Activated T-cell treated with anti-CD3 and anti-CD28 coated beads for 4 hours (primary cell): ENCODE measurements at places on chromosomes 2 and 18.

DNA sequence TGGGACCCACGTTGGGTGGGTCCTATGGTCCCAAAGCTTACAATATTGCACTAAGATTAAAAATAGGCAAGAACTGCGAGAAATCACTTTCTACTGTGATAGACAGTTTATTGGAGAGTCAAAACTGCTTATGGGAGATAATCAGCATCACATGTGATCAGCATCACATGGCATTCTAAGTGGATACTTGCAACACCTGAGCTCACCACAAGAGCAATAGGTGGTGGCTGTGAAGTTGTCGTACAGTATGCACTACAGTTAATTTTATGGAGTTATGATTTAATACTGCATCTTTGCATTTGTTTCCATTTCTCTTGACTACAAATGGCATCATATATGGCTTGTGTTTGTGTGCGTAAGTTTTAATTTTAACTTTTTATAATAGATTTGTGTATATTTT lies 11.6 kb downstream of the PNO1 start:
- DNase-seq: no peak

GRCh38 chr18:51668101-51668500 lies 470.6 kb upstream of the MEX3C start:
- DNase-seq: peak; percentile 2

GRCh38 chr2:82411071-82411470 lies 2048.0 kb downstream of the SUCLG1 start:
- DNase-seq: no peak

DNA sequence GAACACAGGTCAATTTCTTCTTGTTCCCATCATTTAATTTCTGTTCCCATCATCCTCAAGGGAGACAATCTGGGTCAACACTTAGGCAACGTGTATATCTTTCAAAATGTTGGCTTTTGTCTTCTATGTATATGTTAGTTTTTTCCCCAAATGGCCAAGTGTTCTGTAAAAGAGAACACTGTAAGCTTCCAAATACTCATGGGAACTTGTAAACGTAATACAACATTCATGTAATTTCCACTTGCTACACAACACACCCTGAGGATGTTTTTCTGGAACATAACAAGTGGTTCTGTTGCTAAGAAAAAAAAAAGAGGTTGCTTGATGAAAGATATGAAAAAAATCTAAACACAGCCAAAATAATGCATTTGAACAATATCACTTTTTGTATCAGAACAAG lies 149.1 kb downstream of the ATAD2B start:
- DNase-seq: no peak

- no peak for DNase-seq
Measured at GRCh38 chr18:27707201-27707600, 469.7 kb downstream of the CDH2 start.

GRCh38 chr2:236965021-236965840 lies 120.5 kb upstream of the COPS8 start:
- DNase-seq: no peak

- no peak for DNase-seq
Measured at GRCh38 chr2:65554765-65555591, 122.6 kb upstream of the SPRED2 start.

DNA sequence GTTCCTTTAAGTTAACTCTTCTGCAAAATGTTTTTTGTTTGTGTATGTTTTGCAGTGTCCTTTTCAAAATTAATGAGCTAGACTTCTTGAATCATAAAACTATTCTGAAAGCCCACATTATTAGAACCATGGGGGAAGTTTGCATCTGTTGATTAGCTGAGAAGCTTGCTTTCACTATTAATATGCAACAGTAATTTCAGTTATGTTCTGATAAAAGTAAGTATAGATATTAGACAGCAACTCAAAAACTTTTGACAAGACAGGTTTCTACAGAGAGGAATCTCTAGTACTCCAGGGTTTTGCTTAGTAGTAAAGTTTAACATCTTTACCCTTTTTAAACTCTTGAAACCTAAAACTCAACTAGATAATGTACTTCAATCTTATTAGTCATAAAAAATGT lies 147.8 kb downstream of the UBE2E3 start:
- no peak for DNase-seq

DNA sequence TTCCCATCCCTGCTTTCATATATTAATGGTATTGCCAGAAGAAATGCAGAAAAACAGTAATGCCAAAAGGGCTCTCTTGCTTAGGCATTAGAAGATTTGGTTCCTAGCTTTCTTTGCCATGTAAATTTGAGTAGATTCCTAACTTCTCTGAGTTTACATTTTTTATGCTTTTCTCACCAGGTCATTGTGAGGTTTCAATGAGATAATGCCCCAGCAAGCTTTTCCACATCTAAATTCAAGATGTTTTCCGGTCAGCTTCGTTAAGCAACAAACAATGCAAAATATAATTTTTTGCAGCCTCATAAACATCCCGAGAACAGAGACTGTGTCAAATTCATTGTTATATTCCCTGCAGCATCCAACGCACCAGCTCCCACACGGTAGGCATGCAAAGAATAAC lies 44.9 kb downstream of the NCKAP5 start:
- DNase-seq: no peak

GRCh38 chr2:70514612-70515055 lies 39.0 kb downstream of the TGFA start:
- no peak for DNase-seq

- no peak for DNase-seq
Measured at GRCh38 chr2:206979922-206980321, 40.6 kb downstream of the CPO start.

DNA sequence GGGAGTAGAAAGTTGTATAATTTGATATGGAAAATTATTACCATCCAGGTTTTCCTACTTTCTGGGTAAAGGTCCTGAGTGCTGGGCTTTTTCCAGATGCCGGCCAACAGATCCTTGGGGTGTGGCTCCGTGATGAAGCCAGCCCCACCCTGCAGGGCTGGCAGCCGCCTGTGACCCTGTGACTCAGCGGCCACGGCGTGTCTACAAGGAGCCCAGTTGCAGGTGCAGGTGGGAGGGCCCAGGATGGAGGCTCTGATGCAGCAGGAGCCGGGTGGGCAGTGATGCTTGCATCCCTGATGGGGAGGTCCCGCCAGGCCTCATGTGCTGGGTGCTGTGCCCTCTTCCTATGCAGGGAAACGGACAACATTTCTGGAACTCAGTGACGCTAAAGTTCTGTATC lies 96.0 kb upstream of the ALKAL2 start:
- DNase-seq: no peak

- no peak for DNase-seq
Measured at GRCh38 chr2:27921880-27922547, 31.5 kb downstream of the BABAM2 start.

DNA sequence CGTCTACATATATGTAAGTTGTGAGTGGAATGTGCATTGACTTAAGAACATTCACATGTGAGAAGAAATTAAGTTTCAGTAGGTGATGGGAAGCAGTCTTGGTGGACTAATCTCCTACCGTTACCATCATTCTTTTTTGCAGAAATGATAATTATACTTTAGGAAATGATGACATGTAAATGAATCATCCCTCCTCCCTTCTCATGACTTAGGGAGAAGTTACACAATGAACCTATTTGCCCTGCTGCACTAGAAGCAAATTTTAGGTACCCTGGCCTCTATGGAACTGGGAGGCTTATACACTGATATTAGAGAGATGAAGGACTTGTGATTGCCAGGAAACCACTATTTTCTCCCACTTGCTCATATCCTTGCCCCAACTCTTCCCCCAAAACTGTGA lies 214.2 kb downstream of the CALCRL start:
- DNase-seq: no peak

DNA sequence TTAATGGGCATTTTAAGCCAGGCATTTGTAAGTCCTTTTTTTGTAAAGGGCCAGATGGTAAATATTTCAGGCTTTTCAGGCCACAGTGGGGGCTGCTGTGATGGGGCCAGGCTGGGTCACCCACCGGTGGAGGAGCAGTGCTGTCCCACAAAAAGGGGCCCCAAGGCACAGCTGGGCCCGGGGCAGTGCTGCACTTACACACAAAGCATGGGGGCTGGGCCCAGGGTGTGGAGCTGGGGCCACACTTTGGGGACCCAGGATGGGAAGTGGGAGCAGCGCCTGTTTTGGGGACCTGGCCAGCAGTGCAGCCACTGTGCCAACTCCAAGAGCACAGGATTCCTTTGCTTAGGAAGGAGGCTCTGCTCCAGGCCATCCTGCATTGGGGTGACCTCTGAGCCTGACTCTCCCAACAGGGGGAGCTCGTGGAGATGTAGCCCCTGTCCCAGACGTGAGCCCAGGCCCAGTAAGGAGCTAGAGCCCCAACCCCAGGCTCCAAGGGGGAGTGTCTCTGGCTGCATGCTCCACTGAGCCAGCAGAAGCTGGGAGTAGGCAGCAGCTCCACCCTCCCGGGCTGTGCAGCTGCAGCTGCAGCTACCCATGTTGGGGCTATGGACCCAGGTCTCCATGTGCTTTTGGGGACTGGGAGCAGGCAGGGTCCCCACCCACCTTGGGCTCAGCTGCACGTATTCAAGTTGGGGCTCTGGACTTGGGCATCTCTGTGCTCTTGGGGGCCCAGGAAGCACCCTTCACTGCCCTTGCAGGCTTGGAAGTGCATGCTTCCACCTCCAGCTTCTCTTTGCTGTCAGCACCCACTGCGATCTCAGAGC lies 1036.5 kb upstream of the CNTNAP5 start:
- no peak for DNase-seq

DNA sequence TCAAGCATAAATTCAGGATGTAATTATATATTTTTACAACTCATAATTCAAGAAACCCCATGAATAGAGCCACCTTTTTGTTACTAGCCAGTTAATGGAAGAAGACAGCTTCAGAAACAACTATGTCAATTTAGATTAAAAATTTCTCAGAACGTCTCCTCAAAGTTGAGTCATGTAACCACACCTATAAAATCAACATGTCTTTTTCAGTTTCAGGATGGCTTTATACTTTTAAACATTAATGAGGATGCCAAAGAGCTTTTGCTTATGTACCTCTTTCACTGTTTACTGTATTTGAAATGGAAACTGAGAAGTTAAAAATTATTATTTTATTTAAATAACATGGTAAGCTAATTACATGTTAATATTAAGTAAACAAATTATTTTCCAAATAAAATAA lies 280.1 kb downstream of the PTH2R start:
- no peak for DNase-seq

- DNase-seq: no peak
Measured at GRCh38 chr2:188527581-188527993, 235.9 kb downstream of the GULP1 start.

- DNase-seq: no peak
Measured at GRCh38 chr2:151922845-151923666, 94.8 kb upstream of the ARL5A start.

GRCh38 chr2:165953306-165953654 lies 296 bp downstream of the TTC21B start:
- no peak for DNase-seq

DNA sequence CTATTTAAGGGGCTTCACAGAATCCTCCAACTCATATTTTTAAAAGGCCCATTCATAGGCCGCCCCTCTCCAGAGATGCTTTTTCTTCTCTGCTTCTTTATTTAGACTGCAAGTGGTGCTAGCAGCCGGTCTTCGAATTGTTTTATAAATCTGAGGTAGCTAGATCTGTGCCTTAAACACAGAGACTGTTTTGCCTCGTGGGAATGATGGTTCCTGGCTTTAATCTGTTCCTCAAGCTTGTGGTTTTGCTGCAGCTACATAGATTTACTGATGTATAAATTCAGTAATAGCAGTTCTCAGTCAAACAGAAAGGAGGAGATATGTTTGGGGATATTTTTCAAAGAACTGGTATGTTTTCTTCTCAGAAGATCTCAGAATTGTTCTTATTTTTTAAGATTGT lies 45.3 kb downstream of the TNFRSF11A start:
- no peak for DNase-seq

DNA sequence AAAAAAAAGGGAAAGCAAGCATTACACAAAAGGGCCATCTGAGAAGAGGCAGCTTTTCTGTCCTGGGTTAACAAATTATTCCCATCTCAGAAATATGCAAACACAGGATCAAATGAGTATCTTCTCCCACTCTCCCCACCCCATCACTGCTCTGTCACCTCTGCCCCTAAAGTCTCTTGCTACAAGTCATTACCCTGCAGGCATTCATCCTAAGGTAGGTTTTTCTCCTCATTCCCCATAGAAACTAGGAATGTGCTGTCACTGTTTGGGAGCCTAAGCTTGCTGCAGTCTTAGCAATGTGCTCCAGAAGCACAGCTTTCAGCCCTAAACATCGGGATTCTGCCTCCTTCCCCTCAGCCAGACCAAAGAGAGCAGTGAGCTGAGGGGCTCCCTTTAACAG lies 3.6 kb downstream of the LRRTM1 start:
- DNase-seq: no peak

DNA sequence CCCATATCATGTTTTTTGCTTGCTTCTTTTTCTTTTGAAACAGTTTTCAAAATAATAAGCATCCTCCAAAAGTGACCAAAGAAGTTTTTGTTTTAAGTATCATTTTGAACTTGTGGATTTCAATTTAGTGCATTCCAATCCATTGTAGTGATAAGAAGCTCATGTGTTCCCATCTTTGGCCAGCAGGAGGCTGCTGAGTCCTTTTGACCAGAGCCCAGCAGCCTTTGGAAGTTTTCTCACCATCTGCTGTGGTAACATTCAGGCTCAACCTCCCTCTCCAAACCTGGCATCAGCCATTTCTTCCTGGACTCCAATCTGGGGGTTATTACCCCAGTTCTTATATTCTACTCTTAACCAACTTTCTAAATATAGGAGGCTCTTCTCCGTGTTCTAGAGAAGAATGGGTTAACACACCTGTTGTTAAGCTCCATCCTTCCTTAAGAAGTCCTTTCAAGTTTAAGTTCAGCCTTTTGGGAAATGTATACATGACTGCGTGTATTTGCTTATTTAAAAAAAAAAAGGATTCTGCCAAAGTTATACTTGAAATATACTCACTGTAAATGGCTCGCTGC lies 39.0 kb upstream of the MAL start:
- DNase-seq: peak; percentile 9

GRCh38 chr18:61893309-61893970 lies 633 bp upstream of the RNF152 start:
- DNase-seq: no peak

- DNase-seq: no peak
Measured at GRCh38 chr2:237281836-237282306, 132.1 kb downstream of the COL6A3 start.

GRCh38 chr2:29443627-29444026 lies 328.4 kb downstream of the CLIP4 start:
- no peak for DNase-seq

DNA sequence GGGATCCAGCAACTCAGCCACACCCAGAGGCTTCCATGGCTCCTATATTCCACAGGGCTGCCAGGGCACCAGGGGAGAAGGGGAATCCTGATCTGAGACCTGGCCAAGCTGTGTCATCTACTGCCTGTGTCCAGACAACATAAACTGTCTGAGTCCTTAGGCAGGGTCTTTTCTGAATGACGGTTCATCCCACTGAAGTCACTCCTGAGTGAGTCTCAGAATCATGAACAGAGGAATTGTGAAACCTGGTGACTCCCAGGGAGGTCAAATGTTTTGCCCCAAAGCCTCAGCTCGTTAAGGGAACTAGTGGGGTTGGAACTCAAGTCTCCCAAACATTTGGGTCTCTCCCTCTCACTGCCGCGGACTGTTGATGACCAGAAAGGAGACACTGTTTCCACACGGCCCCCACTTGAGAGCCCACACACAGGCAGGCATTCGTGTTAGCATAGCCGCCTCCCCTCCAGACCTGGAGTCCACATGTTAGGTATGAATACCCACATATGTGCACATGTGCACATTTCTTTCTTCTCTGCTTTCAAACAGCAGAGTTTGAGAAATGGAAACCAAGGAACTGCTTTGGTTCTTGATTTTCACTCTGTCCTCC lies 125.0 kb upstream of the MSH6 start:
- no peak for DNase-seq

GRCh38 chr2:15662579-15662978 lies 70.9 kb downstream of the DDX1 start:
- DNase-seq: no peak

- DNase-seq: no peak
Measured at GRCh38 chr2:25371253-25372241, 29.8 kb upstream of the DNMT3A start.
